ENCODE measurements at places on chromosomes 2 and 18.
A peak's percentile ranks its signal among the peaks of the same experiment; 100 is the strongest.

- peak; percentile 16 for DNase-seq
Observed at GRCh38 chr2:198309673-198310280, 505.4 kb downstream of the PLCL1 start.

DNA sequence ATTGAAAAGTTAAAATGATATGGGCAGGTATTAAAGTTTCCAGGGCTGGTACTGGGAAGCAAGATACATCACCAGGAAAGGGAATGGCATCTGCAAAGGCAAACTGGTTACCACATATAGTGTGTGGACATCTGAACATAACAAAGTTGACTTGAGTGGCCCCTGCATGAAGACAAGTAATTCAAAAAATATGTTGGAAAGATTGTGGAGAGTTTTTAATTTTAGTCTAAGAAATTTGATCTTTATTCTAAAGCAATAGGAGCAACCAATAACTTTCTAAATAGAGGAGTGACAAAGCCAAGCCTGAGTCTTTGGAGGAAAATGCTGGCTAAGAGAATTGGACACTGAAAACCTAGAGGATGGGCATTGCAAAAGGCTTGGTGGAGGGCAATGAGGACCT is 278.2 kb downstream of the ALK start:
- DNase-seq, result no peak

GRCh38 chr2:154882725-154883124 is 184.2 kb downstream of the KCNJ3 start:
- no peak for DNase-seq

GRCh38 chr18:54210463-54210862 is 14.0 kb downstream of the MBD2 start:
- DNase-seq, result no peak

DNA sequence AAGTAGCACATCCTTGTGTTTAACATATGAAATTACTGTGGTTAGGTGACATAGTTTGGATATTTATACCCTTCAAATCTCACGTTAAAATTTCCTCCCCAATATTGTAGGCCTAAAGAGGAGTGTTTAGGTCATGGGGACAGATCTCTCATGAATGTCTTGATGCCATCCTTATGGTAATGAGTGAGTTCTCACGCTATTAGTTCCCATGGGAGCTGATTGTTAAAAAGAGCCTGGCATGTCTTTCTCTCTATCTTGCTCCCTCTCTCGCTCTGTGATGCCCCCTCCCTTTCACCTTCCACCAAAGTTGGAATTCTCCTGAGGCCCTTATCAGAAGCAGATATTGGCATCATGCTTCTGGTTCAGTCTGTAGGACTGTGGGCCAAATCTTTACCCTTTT is 660.1 kb downstream of the ADCYAP1 start:
- DNase-seq, result no peak

DNA sequence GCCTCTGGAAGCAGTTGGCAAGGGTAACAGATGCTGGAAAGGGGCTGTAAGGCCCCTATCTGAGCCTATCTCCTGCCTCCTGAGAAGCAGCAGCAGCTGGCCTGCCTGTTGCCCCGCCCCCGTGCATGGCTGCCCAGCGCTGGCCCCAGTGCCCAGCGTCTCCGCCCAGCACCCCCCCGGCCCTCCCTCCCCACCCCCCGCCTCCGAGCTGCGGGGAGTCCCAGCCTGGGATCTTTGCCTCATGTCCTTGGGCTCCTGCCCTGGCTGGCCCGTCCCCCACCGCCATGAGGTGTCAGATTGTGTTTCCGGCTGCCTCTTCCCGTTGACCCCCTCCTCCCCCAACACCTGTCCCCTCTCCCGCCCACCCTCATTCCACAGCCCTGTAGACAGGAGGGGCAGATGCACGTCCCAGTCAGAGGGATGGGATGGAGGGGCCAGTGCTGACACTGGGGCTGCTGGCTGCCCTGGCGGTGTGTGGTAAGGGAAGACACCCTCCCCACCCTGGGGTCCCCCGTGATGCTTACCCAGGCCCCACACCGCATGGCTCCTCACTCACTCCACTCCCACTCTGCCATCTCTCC is at the start of gene CHRND:
TSS of gene CHRND (plus strand) at position 370 of the 581 bp plus-strand sequence. CDS start at position 426, 56 bp downstream.
- DNase-seq, result no peak

DNA sequence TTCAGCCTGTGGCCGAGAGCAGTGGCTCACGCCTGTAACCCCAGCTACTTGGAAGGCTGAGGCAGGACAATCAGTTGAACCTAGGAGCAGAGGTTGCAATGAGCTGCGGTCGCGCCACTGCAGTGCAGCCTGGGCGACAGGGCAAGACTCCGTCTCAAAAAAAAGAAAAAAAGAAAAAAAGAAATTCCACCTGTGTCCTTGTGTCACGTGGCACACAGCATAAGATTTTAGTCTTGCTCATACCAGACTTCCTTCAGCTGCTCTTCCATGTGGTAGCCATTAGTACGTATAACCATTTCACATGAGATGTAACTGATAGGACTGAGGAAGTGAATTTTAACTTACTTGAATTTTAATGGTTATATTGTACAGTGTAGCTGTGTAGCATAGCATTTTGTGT is 4.0 kb downstream of the NOP58 start:
- DNase-seq, result no peak

DNA sequence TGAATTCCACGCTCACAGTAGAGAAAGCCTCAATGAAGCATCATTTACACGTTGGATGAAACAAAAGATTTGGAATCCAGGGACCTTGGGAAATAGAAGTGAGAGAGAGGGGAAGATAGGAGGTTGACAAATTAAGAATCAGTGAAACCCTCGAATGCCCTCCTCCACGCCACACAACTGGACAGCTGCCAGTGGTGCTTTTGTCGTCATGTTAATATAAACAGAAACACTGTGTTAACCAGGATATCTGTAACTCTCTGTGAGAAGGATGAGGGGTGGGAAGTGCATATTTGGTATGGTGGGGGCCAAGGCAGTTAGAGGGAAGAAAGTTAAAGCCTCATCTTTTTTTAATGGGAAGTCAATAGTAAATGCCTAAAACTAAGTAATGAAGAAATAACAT is 108.7 kb downstream of the GFPT1 start:
- no peak for DNase-seq

- no peak for DNase-seq
Observed at GRCh38 chr2:197675711-197676188, 363 bp upstream of the RFTN2 start.

DNA sequence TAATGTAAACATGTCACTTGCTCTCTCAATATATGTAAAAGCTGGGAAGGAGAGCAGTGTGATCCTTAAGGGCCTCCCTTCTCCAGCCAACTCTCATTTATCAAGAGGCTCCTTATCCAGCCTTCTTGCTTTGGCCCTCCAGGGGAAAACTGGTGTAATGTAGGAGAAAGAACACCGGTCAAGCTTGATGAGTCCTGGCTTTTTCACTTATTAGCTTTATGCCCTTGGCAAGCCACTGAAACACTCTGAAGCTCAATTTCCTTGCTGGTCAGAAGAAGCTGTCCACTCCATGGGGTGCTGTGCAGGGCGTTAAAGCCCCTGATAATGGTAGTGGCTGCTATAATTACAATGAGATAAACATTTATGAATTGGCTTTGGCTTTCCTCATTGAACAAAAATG is 251.2 kb upstream of the RBBP8 start:
- no peak for DNase-seq

Measured in CD8-positive, alpha-beta T cell (primary cell).